ENCODE measurements at places on chromosomes 6 and 20. TPM values are rescaled to one million over a fixed set of nuclear protein-coding genes. Genes with fewer than 3 reads are reported as not detected.

GRCh38 chr6:41715795-41716515, 19.5 kb downstream of the TFEB start:
- no peak for DNase-seq

DNA sequence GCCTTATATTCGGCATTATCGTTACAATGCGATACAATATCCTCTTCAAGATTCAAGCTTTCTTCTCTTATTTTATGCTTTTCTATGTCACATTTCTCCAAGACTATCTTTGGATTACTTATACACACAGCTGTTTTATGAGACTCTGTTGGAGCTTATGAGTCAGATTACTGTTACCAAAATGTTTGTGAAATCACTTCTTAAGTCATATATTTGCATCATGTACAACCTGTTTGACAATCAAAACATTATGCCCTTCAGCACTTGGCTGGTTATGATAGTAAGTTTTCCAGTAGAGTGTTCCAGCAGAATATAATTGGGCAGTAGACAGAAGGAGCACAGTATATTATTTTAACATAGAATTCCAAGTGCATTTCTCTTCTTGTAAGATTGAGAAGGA, 35.2 kb downstream of the BMP6 start:
- no peak for DNase-seq

DNA sequence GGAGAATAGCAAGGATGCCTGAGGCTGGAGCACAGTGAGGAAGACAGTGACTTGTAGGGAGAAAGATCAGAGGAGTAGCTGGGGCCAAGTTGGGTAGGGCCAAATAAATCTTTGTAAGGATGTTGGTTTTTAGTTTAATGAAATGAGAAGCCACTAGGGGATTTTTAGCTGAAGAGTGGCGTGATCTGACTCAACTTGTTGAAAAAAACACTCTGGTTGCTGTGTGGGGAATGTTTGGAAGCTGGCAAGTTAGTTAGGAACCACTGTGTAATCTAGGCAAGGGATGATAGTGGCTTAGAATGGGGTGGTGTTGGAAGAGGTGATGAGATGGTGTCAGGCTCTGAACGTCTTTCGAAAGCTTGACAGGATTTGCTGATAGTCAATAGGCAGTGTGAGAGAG, 176.1 kb upstream of the HDDC2 start:
- no peak for DNase-seq

DNA sequence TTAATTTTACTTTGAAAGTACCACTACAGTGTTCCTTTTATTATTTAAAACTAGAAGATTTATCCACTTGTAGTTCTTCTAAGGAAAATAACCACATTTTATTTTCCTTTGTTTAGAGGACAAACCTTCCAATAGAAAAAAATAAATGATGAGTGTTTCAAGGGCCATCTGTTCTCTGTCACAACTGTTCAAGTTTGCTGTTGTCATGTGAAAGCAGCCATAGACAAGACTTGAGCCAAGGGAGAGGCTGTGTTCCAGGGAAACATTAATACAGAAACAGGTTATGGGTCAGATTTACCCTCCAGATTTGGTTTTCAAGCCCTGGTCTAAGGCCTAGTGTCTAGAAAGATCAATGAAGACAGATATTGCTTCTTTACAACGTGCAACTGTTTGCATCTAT, 463.6 kb downstream of the C6orf118 start:
- no peak for DNase-seq

The RCAN2 gene
- polyA plus RNA-seq = 5.0 TPM

GRCh38 chr6:105256619-105257018, 76.8 kb upstream of the POPDC3 start:
- DNase-seq = no peak

GRCh38 chr20:45039475-45039820, 61.5 kb downstream of the KCNS1 start:
- DNase-seq = no peak

DNA sequence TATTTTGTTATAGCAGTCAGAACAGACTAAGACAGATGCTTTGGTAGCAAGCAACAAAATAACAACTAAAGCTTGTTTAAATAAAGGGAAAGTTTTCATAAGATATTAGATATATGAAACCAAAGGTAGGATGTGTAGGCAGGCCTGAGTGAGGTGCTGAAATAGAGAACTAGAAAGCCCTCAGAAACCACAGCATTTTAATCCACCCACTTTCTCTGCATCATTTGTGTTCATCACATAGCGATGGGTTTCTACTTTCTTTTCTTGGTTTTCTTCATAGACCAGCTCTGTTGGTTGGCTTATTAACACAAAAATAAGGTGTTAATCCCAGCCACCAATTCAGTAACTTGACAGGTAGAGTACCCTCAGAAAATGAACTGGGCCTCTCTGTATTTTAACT, 58.6 kb downstream of the RPS12 start:
- no peak for DNase-seq

DNA sequence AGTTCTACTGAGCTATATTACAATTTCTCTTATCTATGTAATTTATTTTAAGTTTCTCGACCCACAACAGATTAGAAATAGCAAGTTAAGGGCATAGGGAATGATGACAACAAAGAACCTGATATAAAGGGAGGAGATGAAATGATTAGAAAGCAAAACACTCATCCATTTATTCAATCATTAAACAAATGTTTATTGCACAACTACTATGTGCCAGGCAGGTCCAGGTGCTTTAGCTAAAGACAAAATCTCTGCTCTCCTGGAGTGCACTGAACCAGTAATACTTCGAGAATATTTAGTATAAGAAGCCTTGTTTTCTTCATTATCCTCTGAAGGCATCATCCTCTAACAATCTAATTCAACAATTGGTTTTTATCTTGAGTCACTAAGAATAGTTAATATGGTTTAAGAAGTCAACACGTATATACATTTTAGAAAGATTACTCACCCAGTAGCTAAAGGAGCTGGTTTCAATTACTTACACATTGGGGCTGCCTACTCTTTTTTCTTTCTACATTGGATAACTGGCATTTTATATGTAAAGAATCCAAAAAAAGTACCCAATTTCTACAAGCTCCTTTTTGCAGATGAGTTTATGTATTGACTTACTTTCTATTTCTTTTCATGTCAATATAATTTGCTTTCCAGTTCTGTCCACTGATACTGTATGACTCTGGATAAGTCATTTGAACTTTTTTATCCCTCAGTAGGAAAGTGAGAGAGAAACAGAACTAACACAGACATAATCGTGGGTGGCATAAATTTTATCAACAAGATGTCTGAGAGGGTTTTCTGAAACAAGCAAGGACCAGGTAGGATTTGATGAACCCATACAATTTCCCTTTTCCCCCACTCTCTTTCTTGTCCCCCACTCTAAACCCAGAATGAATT, 312.6 kb downstream of the CLIC5 start:
- DNase-seq = no peak

The FUT9 gene
- 0.23 TPM for polyA plus RNA-seq

GRCh38 chr6:94468830-94469229, 1049.5 kb upstream of the EPHA7 start:
- no peak for DNase-seq

DNA sequence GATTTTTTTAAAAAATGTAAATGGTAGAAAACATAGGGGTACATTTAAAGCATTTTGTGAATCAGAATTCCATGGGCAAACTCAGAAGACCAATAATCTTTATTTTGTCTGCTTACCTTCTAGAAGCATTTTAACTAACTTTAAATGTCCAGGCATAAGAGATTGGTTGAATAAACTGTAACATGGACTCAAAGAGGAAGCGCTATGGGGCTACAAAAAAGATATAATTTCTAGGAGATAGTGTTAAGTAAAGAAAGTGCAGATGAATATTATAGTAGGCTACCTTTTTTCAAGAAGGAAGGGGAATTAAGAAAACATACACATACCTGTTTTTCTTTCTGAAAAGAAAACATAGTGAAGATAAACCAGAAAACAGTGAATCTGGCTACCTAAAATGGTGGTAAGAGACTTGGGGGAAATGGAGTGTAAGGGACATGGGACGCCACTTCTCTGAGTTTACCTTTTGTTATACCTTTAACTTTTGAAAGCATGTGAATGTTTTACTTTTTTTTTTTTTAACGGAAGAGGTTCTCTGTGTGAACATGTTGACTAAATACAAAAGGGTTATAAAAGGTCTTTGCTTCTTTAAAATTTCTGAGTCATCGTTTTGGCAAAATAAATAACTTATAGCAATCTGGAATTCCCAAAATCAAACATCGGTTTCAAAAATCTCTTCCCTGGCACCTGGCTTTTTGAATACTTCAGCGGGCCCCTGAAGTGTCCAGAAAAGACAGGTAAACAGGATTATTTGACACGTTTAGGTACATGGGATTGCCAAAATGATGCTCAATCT, 133.4 kb downstream of the OR2B2 start:
- DNase-seq = no peak

DNA sequence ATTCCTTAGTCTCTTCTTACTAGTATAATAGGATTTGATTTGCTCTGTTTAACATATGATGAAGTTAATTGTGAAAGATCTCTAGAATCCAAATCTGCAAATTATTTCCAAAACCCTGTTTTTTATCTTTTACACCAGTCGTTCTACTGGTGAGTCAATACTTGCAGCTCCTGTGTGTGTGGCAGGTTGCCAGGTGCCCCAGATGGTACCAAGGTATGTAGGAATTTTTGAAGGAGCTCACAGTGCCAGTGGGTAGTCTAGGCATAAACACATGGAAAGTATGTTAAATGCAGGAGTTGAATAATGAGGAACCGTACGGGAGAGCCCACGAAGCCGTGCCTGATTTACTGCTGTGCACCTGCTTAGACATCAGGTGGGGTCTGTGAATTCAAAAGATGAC, 192.2 kb downstream of the FARS2 start:
- no peak for DNase-seq

The TP53TG5 gene
- polyA plus RNA-seq = 0.22 TPM

The FKBP5 gene
- not detected for polyA plus RNA-seq

The MACROD2 gene
- polyA plus RNA-seq = 3.4 TPM

The PRRT1 gene
- polyA plus RNA-seq = 1.3 TPM

DNA sequence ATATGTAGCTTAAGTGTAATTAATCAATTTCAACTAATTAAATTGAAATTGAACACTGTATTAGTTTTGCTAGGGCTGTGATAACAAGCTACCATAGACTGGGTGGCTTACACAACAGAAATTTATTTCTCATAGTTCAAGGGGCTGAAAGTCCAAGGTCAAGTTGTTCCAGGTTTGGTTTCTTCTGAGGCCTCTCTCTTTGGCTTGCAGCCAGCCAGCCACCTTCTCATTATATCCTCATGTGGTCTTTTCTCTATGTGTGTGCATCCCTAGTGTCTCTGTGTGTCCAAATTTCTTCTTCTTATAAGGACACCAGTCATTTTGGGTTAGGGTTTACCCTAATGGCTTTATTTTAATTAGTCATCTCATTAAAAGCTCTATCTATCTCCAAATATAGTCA, 611.7 kb downstream of the UTRN start:
- no peak for DNase-seq

The TRIM15 gene
- polyA plus RNA-seq = not detected

- DNase-seq = no peak
Measured at GRCh38 chr6:68740828-68741500, 105.9 kb downstream of the ADGRB3 start.

All from muscle of arm (tissue), 14 donors.